ENCODE measurements at places on chromosomes 3 and 15. TPM values are rescaled to one million over a fixed set of nuclear protein-coding genes. Genes with fewer than 3 reads are reported as not detected.

The TRANK1 gene
- 99.6 TPM for total RNA-seq

DNA sequence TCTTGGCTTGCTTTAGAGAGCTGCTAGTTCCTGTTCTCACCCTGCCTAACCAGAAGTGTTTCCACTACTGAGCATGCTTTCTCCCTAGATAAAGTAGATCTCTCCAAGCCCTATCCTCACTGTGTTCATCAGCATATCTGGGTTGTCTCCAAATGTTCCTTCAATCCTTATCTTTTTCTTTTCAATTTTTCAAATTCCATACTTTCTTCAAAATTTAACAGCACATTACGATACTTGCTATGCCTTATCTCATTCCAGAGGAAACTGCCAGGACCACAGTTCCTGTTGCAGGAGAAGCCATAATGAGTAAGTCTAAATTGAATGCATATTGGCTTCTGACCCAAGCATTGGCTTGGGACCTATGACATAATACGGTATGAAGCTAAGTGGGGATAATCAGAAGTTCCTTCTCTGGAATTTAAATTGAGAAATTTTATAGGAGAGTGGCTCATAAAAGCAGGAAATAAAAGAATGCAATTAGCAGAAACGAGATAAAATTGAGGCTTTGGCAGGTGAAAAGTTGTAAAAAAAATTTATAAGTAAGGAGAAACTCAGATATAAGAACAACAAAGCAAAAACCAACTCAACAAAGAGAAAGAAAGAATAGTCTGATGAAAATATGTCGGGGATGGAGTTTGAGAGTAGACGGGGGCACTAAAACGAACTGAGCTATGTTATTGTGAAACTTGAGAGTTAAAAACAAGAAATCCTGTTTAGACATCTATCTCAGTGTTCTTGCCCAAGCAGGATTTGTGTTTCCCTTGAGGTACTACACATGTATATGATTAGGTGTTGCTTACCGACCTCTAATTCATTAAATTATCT is 631.7 kb upstream of the CCDC54 start:
- no peak for DNase-seq

GRCh38 chr15:101092156-101092866 is 159.5 kb downstream of the CHSY1 start:
- no peak for DNase-seq

GRCh38 chr3:150286390-150287147 is 121.5 kb upstream of the TSC22D2 start:
- no peak for DNase-seq

DNA sequence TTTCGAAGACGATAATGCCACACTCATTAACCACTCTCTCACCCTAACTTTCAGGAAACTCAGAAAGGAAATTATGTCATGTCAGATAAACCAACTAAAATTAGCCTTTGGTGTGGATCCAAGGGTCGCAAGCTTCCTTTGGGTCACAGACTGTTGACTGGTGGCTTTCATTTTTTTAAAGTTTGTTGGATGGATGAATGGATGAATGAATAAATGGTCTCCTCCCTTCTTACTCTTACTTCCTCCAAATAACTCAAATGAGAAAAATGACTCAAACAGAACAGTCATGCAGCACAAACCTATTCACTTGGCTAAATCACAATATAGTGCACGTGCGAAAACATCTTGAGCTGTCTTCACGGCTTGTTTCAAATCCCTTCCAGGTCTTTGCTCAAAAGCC is 82.9 kb upstream of the HACD2 start:
- DNase-seq: no peak

GRCh38 chr3:196241704-196242103 is 25.4 kb downstream of the SLC51A start:
- DNase-seq: no peak

GRCh38 chr3:182041668-182042291 is 330.1 kb downstream of the SOX2 start:
- DNase-seq: no peak

DNA sequence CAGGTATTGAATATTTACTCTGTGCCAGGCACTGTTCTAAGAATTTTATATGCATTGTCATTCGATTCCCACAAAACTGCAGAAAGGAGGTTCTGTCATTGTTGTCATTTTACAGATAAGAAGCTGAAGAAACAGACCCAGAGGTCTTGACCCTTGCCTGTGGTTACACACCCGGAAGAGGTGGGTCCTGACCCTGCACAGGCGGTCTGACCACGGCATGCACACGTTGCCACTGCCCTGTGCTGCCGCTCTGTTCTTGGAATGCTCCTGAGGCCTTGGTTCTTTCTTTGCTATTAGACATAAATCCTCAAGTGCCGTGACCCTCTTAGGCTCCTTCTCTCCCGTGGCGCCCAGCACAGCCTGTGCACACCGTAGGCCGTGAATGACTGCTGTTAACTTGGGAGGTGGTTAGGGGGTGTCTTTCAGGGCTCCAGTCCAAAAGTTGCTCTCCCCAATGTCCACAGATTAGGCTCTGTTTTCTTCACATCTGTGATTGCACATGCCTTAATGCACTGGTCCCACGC is 74.1 kb upstream of the PLXNA1 start:
- no peak for DNase-seq

GRCh38 chr3:53171827-53172505 is 11.0 kb downstream of the PRKCD start:
- no peak for DNase-seq

DNA sequence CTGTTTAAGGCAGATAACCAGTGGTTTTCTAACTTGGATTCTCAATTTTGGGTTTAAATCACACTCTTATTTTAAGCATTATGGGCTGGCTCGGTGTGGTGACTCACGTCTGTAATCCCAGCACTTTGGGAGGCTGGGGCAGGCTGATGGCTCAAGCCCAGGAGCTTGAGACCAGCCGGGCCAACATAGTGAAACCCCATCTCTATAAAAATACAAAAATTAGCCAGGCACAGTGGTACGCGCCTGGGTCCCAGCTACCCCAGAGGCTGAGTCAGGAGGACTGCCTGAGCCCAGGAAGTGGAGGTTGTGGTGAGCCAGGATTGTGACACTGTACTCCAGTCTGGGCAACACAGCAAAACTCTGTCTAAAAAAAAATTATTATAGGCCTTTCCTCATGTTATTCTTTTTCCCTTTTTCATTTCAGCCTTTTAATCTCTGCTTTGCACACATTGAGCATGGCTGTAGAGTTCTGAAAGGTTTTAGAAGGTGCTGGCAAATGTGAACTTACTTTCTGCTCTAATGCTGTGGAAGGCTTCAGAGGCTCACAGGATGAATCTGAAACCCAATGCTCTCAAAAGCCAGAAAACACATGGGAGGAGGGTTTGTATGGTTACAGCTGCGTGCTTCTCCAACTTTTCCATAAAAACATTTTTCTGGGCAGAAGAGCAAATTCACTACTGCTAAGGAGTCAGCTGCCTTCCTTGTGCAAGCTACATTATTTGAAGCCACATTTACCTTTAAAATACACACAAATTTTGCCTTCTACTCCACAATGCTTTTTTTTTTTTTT is 32.5 kb downstream of the CHAC1 start:
- no peak for DNase-seq

Measured in activated naive CD8-positive, alpha-beta T cell treated with anti-CD3 and anti-CD28 coated beads, Interleukin-2, amount 10 ng/mL, durations not matched to agents 7 days and 5 days (primary cell).